ENCODE measurements at places on chromosomes 12 and 14.

DNA sequence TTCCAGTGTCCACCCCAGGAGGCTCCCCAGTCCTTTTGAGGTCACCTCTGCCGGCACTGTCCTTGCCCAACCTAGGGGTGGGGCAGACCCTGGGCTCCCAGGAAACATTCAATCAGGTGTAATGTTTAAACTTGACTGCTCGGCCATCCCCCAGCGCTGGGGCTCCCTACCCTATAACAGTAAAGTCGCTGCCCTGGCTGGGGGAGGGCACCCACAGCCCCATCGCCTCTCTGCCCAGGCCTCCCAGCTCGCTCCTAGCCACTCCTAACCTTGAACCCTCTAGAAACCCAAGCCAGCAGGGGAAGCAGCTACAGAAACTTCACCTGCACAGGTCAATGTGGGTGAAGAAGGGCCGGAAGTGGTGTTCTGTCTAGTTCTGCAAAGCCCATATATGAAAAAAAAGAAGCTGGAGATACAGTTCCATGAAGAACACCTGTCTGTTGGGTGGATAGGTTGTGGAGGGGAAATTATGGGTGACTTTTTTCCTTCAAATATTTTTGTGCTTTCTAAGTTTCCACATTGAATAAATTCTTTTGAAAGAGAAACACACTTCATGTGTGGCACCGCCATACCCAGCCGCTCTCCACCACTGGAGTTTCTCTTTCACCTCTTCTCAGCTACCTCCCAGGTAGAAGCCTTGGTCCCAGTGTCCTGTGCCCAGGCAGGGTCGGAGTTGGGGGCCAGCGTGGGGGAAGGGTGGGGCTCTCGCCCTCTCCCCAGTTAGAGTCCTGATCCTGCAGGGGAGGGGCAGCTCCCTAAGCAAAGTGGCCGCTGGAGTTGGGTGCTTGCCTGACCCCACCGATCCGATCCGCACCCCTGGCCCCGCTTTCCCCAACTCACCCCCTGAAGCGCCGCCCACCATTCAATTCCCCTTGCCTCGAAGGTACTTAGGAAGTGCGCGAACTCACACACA lies 1.1 kb downstream of the CLMN start:
- no peak for DNase-seq

DNA sequence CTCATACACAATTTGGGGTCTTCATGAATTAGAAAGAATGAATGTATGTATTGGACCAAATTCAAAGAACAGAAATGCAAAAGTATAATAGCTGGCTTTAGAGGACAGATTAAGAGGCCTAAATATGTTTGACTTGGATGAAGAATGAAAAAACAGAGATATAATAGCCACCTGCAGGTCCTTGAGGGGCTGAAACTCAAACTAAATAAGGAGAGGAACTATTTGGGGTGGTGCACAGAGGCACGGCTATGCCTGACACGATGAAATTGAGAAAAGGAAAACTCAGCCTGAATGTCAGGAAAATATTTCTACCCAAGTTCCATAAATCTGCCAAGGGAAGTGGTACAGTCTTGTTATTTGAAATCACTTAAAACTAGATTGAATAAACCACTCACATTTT lies 222.9 kb upstream of the DDHD1 start:
- DNase-seq = no peak

DNA sequence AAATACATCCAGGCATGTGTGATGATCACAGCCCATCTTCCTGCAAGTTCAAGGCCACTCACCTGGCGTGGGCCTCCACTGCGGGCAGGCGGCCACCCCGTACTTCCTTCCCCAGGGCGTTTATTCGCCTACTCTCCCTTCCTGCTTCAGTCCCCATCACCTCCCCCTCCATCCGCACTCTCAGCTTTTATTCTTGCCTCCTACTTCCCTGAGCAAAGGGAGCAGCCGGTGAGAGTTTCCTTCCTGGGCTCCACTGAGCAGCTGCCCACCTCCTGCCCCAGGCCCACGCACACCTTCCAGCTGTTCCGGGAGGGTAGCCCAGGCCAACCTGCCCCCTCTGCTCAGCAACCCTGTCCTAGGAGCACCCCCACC lies 4.1 kb downstream of the CYP46A1 start:
- no peak for DNase-seq

GRCh38 chr12:70120970-70121369 lies 122.3 kb upstream of the CNOT2 start:
- DNase-seq = no peak

DNA sequence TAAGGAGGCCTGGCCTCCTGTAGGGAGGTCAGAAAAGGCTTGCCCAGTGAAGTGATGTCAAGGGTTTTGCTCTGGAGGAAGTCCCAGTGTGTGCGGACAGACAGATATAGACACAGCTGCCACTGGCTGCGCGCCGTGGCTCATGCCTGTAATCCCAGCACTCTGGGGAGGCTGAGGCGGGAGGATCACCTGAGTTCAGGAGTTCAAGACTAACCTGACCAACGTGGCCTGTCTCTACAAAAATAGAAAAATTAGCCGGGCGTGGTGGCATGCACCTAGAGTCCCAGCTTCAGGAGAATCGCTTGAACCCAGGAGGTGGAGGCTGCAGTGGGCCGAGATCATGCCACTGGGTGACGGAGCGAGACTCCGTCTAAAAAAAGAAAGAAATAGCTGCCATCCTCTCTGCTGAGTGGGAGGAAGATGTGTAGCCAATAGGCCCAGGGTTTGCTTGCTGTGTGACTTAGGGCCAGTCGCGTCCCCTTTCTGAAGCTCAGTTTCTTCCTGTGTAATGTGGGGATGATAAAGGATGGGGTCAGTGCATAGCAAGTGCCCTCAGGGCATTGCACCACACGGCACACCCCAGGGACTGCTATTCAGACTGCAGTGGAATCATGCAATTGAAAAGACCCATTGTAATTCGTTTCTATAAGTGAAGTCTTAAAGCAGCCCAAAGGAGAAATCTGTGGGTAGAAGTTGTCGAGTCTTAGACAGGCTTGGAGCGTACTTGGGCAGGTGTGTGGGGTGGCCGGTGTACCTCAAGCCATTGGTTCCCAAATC lies 18.7 kb upstream of the MLEC start:
- DNase-seq = no peak

DNA sequence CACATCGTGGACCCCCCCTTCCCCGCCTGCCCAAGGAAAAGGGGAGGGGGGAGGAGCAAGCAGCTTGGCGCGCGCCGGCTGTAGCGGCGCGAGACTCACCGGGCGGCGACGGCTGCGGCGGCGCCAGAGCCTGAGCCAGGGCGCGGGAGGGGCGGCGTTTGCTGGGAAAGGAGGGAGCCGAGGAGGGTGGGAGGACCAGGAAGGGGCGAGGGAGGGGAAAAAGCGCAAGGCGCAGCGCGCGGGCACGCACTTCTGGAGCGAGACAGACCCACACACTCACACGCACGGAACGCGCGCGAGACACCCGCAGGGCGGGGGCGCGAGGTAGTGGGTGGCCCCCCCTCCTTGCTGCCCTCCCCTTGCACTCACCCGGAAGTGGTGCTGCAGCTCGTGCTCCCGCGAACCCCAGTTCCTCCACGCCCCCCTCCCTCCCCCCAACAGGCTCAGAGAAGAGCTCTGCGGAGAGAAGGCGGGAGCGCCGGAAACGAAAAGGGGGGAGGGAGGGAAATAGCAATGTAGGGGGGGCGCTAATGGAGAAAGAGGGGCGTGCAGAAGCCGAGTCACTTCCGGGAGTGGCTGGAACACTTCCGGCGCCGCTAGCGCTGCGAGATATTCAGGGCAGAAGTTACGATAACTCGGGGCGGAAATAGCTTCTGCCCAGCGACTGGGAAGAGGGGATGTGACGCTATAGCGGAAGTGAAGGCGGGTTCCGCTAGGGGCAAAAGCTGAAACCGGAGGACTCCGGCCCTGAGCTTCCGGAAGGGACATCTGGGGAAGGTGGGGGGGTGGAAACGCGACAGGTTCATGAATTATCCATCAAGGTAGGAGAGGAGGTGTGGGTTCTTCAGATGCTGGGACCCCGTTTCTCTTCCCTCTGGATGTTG lies at the start of gene ZNF384:
Gene ZNF384 (minus strand): TSS at position 377 of the 884 bp plus-strand sequence. CDS start 9,855 bp downstream, outside the sequence.
- peak; percentile 90 for DNase-seq

GRCh38 chr12:48998497-48999353 lies 450 bp downstream of the DDN start:
- no peak for DNase-seq

DNA sequence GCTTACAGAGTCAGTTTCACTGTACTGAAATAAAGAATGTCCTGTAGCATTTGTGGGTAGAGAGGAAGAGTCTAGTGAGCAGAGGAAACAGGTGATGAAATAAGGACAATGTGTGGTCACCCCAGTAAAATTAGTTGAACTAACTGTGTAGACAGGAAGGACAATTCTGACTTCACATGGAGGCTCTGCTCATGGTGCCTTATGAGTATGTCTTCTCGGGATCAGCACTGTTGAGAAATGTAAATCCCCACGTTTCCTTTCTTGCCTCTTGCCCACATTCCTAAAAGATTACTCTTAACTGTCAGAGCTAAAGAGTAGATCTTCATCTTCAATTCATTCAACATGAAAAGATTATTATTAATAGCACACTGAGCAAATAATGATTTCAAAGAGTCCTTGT lies 113.2 kb upstream of the FLRT2 start:
- DNase-seq = no peak

DNA sequence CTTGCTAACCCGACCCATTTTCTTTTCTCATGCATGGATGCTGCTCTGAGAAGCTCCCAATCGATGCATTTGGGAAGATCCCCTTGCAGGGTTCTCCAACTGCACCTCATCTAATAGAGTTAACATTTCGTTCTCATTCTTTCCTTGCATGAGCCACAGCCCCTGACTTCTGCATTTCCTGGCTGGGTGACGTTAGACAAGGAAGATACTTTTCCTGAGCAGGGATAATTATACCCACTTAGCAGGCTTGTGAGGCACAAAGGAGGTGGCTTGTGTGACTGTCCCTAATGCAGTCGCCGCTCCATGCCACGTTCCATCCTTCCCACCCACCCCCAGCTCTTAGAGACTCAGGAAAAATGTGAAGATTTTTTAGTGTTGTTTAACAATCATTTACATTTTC lies 195.1 kb downstream of the CHST11 start:
- no peak for DNase-seq

DNA sequence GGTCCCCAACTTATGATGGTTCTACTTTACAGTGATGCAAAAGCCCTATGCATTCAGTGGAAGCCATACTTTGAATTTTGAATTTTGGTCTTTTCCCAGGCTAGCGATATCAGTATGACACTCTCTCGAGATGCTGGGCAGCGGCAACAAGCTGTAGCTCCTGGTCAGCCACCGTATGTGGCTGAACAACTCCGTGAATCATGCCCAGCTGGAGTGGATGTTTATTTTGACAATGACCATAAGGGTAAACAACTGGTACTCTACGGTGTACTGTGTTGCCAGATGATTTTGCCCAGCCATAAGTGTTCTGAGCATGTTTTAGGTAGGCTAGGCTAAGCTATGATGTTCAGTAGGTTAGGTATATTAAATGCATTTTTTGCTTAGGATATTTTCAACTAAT lies 8.2 kb upstream of the ZNF410 start:
- no peak for DNase-seq

DNA sequence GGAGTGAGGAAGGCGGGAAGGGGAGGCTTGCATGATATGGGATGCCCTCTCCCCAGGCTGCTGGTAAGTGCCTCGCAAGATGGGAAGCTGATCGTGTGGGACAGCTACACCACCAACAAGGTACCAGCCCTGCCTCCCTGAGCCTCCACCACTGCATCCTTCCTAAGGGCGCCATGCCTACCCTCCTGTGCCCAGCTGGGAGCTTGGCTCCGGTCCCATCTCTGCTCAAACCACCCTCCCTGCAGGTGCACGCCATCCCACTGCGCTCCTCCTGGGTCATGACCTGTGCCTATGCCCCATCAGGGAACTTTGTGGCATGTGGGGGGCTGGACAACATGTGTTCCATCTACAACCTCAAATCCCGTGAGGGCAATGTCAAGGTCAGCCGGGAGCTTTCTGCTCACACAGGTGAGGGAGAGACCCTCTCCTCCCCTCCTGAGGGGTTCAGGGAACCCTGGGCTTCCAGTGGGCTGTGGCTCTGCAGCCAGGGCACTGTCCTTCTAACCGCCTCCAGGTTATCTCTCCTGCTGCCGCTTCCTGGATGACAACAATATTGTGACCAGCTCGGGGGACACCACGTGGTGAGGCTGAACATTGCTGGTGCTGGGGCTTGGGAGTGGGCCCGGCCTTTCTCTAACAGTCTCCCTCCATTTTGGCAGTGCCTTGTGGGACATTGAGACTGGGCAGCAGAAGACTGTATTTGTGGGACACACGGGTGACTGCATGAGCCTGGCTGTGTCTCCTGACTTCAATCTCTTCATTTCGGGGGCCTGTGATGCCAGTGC lies 2.6 kb downstream of the GNB3 start:
- no peak for DNase-seq
